Stimulated activated CD8-positive, alpha-beta memory T cell treated with anti-CD3 and anti-CD28 coated beads, Interleukin-15, amount 100 ng/mL, for 24 hours (primary cell): ENCODE measurements at places on chromosomes 1 and 21.

DNA sequence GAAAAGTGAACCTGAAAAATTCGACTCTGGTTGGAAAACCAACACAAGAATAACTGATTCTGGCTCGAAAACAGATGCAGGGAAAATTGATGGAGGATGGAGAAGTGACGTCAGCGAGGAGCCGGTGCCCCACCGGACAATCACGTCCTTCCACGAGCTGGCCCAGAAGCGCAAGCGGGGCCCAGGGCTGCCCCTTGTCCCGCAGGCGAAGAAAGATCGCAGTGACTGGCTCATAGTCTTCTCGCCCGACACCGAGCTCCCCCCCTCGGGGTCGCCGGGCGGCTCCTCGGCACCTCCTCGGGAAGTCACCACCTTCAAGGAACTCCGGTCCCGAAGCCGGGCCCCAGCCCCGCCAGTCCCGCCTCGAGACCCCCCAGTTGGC lies 1.9 kb downstream of the RUSC1 start:
- no peak for DNase-seq

GRCh38 chr1:62181532-62181931 lies 13.1 kb upstream of the L1TD1 start:
- DNase-seq, result no peak

DNA sequence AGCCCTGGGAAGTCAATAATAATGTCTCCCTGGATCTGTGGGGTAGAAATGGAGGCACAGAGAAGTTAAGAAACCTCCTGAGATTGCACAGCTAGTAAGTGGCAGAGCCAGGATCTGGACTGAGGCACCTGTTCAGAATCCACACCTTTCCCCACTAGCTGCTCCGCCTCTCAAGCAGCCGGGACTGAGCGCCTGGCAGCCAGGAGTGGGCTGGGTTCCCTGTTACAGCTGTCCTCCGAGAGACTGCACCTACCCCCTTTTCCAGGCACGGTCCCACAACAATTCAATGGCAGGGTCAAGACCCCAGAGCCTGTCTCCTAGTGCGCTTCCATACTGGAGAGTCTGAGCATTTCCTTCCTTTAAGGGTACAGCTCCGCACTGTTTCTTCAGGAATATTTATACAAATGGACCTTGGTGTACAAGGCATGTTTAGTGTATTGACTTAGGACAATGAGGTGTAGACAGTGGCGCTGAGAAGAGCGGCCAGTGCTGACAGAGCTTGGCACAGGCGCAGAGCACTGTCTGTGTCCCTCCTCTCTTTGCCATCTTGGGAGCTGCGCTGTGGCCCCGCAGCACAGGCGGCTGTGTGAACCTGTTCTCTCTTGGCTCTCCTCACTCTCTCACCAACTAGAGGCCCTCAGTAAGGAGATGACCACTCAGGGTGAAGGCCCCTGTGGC lies 24.4 kb downstream of the GRHL3 start:
- no peak for DNase-seq

- DNase-seq, result no peak
Observed at GRCh38 chr1:9767964-9768668, 55.6 kb downstream of the CLSTN1 start.

- DNase-seq, result no peak
Observed at GRCh38 chr1:85042413-85042812, 5.9 kb downstream of the MCOLN3 start.

DNA sequence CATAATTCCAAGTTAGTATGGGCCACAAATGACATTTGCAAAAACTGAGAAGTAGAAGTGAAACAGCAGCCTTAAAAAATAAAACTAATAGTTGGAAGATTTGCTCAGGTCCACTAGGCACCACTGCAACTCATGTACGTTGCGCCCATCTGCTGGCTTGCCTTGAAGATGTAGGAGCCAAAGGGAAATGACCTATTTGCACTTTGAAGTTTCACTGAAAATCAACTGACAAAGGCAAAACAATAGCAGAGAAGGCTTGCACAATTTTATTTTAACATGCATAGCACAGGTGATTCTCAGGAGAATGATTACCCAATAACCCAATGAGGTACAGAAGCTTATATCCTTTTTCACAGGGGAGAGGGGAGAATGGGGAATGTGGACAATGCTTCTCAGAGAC lies 170.1 kb upstream of the USP25 start:
- DNase-seq, result no peak
